ENCODE measurements at places on chromosomes 3 and 15. TPM values are rescaled to one million over a fixed set of nuclear protein-coding genes. Genes with fewer than 3 reads are reported as not detected.

- DNase-seq, result no peak
Observed at GRCh38 chr15:52217186-52217585, 26.0 kb upstream of the GNB5 start.

- no peak for DNase-seq
Observed at GRCh38 chr3:162605651-162606204, 1109.1 kb downstream of the OTOL1 start.

NDN gene
- polyA plus RNA-seq, result 174 TPM

- no peak for DNase-seq
Observed at GRCh38 chr3:177069514-177070329, 127.6 kb downstream of the TBL1XR1 start.

DNA sequence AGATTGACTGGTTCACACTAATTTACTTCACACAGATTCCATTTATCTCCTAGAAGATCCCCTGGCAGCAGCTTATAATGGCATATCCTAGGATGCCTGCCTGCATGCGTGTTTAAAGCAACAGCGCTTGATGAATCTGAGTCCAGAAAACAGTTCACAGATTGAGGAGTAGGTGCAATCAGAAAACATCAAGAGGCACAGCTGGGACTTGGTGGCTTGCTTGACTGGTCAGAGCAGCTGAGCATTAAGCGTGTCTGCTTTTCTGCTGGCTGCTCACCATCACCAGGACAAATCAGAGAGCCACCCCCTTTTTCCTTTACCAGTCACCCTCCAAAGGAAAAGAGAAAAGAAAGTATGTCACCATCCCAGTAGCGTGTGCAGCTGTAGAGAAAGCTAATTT lies 223.6 kb downstream of the WDR72 start:
- no peak for DNase-seq

DNA sequence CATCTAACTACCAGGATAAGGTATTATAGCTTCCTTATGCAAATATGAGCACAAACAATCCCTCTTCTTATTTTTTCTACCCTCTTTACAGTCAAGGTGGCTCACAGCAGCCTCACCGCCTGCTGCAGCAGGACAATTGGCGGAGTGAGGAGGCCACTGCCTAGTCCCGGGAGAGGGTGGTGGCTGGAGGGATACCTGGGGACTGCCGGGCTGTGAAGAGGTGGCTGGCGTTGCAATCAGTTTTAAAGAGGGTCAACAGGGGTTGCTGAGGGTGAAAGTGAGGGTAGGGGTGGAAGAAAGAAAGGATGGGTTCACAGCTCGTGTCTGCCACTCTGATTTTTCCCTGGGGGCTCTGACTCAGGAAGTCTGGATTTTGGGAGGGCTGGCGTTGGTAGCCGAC lies 105.1 kb upstream of the SLC6A6 start:
- DNase-seq, result no peak

DNA sequence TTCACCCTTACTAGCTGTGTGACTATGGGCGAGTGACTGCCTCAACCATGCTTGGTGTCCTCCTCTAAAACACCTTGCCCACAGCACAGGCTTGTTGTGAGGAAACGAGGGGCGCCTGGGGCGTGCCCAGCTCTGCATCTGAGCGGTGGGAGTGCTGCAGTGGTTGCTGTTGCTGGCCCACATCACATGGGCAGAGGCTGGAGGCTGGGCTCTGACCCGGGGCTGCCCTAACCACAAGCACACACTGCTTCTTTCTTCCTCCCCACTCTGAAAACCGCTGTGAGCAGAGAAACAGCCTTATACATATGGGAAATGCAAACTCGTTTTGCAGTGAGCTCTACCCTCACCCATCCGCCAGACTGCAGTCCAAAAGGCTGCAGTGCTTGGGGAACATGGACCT lies 74.8 kb upstream of the RPL32 start:
- no peak for DNase-seq

LAMB2 gene
- 439 TPM for polyA plus RNA-seq

RGMA gene
- 52.1 TPM for polyA plus RNA-seq

DNA sequence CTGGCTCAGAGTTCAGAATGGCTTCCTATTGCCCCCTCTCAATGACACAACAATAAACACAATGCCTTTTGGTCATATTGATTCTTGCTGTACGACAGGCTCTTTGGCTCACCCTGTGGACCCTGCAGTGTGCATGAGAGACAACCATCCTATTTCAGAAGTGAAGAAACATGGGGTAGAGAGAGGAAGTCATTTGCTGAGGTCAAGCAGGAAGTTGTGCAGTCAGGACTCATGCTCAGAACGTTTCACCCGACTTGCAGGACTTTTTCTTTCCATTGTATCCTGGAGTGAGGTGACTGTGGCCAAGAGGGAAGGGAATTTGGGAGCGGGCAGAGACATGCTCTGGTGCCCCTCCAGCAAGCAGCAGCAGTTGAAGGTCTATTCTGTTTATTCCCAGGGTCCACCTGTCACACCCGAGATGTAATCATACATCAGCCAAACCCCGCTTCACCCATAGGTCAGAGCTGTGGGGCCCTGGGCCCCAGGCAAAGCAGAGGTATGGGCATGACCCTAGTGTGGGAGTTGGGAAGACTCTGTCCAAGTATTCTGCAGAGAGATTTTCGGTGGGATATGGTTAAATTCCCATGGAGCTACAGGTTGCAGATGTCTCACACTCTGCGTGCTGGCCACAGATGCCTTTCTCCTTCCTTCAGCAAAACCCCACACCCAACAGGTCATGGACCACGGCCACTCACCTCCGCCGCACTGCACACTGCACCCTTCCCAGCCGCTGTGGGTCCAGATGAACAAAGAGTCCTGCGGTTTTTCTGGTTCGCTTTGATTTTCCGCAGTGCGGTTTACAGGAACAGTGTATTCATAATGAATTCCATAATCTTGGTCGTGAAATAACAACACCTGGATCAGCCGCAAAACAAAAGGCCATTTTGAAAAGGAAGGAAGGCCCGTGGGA lies 290.6 kb downstream of the ADAMTS17 start:
- DNase-seq, result no peak

PAQR5 gene
- 0.70 TPM for polyA plus RNA-seq

- peak; percentile 11 for DNase-seq
Observed at GRCh38 chr3:195411836-195412235, 31.0 kb downstream of the ACAP2 start.

- DNase-seq, result no peak
Observed at GRCh38 chr3:183193762-183194689, 31.5 kb upstream of the LAMP3 start.

CMTM7 gene
- 25.4 TPM for polyA plus RNA-seq

- DNase-seq, result no peak
Observed at GRCh38 chr3:8095724-8096123, 405.9 kb upstream of the LMCD1 start.

- no peak for DNase-seq
Observed at GRCh38 chr3:182784542-182784941, 8.8 kb upstream of the ATP11B start.

Measured in muscle of back (tissue), 13 donors.